ENCODE measurements at places on chromosomes 1 and 21.

DNA sequence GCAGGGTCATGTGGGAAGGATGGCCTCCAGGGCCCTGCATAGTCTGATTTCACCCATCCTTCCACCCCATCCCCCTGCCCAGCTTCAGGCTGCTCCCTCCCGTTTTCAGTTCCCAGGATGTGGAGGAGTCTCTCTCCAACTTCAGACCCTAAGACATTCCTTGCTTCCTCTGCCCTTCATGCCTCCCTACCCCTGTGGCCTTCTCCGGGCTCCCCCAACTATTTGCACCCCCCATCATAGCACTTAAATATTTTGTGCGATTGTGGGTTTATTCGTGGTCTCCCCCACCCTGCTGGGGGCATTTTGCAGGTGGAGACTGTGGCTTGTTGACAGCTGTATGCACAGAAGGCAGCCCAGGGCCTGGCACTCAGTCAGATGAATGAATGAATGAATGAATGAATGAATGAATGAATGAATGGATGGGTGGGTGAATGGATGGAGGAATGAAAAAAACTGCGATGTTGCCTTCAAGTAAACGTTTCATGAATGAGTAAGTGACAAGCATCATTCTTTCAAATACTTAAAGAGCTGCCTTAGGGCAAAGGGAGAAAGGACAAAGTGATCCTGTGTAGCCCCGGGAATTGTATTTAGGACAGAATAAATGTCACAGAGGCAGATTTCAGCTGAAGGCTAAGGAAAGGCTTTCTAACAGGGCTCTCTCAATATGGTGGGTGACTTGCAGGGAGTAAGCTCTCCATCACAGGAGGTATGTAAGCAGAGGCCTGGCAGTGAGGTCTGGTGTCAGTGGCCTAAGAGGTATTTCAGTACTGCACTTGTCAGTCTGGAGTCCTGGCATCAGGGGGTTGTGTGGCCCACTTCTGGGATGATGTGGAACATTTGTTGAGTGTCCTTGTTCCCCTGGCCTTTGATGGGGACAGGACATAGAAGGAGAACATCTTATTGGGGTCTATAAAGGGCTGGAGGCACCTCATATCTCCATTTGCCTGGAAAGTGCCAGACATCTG, 156.4 kb downstream of the PTPRU start:
- no peak for DNase-seq

DNA sequence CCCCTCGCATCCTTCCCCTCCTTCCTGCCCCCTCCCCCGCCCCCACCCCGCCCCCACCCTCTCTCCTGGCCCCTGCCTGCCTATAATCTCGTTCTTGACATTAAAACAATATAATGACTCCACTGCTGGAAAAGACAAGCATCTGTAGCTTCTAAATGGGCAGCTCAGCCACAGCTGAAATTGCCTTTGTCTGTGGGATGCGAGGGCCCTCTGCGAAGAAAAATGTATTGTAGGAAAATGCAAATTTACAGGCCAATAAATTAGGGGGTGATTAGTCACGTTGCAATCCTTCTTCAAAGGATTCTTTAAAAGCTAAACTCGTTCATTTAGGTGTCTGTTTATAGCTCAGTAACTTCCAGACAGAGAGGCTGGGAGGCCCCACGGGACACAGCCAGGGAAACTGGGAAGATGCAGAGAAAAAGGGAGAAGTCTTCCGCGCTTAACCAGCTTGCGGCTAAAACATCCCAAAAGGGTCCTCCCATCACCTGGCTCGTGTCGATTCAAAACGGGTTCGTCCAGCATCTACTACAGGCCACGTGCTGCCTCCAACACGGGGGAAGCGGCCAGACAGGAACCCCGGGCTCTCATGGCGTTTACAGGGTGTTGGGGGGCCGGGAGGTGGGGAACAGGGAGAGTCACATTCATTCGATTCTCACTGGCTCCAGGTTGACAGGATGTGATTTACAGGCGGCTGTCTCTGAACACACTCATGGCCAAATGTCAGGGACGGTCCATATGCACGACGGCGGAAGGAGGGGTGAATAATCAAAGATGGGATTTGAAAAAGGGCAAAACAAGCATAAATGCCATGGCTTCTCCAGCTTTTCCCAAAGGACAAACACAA, 100.5 kb upstream of the ZBTB40 start:
- DNase-seq: no peak

DNA sequence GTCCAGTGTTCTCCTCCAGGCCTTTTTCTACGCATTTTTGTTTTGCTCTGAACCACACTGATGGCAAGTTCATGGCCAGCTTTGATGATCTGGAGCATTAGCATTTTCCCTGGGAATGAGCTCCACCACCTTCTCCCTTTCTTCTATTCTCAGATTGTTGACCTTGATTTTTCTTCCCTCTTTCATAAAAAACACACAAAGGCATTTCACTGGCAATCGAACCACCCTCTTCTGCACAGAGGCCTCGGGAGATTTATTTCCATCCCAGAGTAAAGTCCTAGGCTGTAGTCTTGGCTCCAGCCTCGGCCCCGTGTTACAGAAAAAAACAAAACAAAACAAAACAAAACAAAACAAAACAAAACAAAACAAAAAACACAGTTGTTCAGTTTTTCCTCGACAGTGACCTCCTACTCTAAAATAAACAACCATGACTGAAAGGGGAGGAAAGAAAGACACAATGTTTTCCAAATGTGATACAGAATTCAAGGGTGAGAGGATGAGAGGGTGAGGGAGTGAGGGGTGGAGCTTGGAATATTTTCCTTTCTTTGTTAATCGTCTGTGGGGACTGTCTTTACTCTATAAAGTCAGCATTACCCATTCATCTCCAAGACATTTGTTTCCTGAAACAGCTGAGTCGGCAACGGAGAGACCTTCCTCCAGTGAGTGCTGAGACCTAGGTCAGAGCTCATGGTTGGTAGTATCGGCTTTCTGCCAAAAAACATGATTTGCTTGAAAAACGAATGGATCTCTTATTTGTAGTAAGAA, 29.8 kb upstream of the RNF186 start:
- DNase-seq: no peak

DNA sequence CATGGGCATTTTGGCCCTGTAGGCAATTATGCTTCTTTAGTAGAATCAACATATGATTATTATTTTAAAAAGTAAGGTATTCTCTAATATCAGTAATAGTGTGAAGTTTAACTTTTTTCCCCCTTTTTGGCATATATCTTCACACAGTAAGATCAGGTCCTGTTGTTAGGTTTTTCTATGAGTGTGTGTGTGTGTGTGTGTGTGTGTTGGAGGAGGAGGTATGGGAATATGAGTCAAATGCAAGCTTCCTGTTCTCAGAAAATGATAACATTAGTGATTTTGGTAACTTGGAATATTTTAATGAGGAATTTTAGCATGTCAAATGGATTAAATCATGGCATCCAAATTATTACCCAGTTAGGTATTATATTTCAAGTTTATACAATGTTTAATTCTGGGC, 65.8 kb upstream of the BCL10 start:
- DNase-seq: no peak

- DNase-seq: no peak
Observed at GRCh38 chr1:31230378-31230777, 9.3 kb downstream of the NKAIN1 start.

DNA sequence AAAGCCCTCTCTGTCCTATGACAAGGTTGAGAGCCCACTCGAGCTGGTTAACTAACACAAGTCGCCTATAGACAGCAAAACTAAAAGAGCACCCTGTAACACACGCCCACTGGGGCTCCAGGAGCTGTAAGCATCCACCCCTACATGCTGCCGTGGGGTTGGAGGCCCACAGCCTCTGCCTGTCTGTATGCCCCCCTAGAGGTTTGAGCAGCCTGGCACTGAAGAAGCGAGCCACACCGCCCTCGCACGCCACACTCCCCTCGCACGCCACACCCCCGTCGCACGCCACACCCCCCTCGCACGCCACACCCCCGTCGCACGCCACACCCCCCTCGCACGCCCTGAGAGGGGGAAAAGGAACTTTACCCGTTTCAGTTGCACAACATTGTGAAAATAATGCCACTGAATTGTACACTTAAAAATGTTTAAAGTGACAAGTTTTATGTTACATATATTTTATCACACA, 13.2 kb upstream of the HMGCL start:
- DNase-seq: peak; percentile 68

- no peak for DNase-seq
Observed at GRCh38 chr1:150761801-150762200, 3.8 kb downstream of the CTSS start.

GRCh38 chr1:42833981-42834380, 12.4 kb upstream of the ZNF691 start:
- no peak for DNase-seq

GRCh38 chr1:155072531-155073289, 5.9 kb upstream of the EFNA3 start:
- DNase-seq: no peak

DNA sequence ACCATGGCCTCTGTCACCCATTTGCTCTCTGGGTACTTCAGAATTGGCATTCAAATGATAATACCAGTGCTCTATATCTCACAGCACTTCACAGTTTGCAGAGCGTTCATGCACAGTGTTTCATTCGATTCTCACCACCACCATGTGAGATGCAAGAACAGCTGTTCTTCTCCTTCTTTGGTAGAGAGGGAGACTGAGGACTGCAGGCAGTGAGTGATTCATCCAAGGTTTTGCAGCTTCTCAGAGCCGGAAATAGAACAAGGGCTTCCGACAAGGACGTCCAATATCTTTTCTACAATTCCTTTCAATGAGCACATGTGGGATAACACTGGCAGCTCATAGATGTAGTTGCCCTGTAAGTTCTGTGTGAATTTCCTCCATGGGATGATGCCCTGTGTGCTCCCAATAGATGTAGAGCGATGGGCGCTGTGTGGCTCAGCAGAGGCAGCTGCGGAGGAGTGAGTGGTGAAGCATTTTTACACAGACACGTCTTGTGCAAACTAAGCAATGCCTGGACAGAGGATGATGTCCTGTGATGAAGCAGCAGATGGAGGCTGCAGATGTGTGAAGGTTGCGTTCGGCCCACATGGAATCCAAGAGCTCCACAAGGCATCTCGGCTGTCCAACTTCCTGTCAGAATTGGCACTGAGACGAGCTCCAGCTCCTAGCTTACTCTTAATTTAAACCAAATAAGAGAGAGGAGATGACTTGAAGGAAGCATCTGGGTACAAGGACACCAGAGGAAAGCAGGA, 24.9 kb downstream of the MT1HL1 start:
- no peak for DNase-seq

- DNase-seq: no peak
Observed at GRCh38 chr1:107879346-107879745, 85.6 kb downstream of the VAV3 start.

GRCh38 chr1:161130266-161130665, 2.2 kb downstream of the DEDD start:
- DNase-seq: no peak

GRCh38 chr1:100627936-100628335, 90.0 kb downstream of the GPR88 start:
- DNase-seq: no peak

- no peak for DNase-seq
Observed at GRCh38 chr1:178962853-178963711, 62.6 kb upstream of the FAM20B start.

- no peak for DNase-seq
Observed at GRCh38 chr1:231338270-231339128, at the start of gene SPRTN. TSS of gene SPRTN (plus strand) at chr1:231338293. CDS start at chr1:231338384, 91 bp downstream.

DNA sequence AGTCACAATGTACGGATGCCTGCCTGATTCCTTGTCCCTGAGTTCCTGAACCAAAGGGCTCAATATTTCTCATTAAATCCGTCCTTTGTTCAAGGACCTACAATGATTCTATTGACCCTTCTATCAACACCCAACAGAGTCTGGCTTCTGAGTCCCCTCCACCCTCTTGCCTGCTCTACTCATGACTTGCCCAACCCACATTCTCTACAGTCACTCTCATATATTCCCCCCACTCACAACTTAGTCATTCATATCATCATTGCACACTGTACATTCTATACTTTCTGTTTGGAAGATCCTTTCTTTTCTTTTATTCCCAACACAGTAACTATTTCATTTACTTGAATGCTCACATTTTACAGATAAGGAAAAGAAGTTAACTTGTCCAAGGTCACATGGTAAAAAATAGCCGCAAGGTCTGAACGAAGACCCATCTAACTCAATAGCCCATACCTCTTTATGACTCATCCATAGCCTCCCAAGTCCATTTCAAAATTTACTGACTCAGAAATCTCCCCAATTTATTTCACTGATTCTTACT, 3.6 kb downstream of the OTUD7B start:
- DNase-seq: peak; percentile 29

Data from stimulated activated CD4-positive, alpha-beta T cell treated with anti-CD3 and anti-CD28 coated beads, Interleukin-4, amount 100 ng/mL, for 4 hours (primary cell).